ENCODE measurements at places on chromosomes 2 and 18. TPM values are rescaled to one million over a fixed set of nuclear protein-coding genes. Genes with fewer than 3 reads are reported as not detected.
A peak's percentile ranks its signal among the peaks of the same experiment; 100 is the strongest.

MAIP1 gene
- total RNA-seq, result 19.7 TPM

- DNase-seq, result peak; percentile 83
Observed at GRCh38 chr2:55155764-55156281, 76.3 kb downstream of the CLHC1 start.

PROM2 gene
- 0.83 TPM for total RNA-seq

- DNase-seq, result peak; percentile 18
Observed at GRCh38 chr18:845152-845819, 33.2 kb upstream of the YES1 start.

SLC19A3 gene
- total RNA-seq, result not detected

GRCh38 chr2:241063093-241063551 lies 39.0 kb downstream of the MTERF4 start:
- DNase-seq, result no peak

GRCh38 chr18:6601241-6601640 lies 128.3 kb upstream of the ARHGAP28 start:
- no peak for DNase-seq

GRCh38 chr2:128315829-128316776 lies 2.6 kb downstream of the HS6ST1 start:
- DNase-seq, result no peak

PRKAG3 gene
- total RNA-seq, result 49.9 TPM

GRCh38 chr2:149972066-149972465 lies 384.5 kb upstream of the MMADHC start:
- peak; percentile 76 for DNase-seq

DNA sequence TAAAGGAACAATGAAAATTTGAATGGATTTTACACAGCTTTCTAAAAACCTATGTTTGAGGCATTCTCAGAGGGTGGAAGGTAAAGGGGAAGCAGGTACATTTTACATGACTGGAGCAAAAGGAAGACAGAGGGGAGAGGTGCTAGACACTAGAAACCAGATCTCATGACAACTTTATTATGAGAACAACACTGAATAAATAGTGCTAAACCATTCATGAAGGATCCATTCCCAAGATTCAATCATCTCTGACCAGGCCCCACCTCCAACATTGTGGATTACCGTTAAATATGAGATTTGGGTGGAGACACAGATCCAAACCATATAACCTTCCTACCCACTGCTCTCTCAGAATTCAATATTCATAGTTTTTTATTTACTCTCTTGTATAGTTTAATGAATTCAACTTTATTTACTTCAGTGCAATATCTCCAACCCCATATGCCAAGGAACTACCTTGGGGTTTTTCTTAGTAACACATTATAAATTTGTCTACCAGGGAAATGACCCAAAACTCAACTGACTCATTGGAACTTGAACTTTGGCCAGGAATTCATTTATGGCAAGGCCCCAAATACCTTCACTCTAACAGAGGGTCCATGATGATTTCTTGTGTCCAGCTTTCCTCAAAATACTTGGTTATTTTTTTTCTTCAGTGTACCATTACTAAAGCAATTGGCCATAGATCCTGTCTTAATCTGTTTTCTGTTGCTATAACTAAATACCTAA lies 317.8 kb downstream of the GULP1 start:
- DNase-seq, result peak; percentile 24

GRCh38 chr2:98959810-98960507 lies 23.9 kb upstream of the CRACDL start:
- no peak for DNase-seq

DNA sequence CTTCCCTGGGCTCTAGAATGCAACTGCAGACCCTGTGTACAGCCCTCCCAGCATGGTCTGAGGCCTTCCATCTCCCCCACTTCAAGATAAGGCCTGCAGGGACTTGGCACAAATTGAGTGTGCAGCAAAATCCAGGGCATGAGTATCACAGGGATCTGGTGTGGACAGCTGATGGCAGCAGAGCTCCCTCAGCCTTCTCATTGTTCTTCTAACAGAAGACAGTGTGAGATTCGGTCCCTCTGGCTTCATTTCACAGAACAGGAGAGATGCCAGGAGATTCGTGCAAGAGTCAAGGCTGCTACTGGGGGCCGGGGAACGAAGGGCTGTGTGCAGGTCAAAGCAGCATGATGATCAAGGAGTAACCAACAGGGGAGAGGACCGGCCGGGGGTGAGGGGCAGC lies 85.8 kb downstream of the UXS1 start:
- DNase-seq, result peak; percentile 35

- DNase-seq, result no peak
Observed at GRCh38 chr2:95391641-95392310, 10.7 kb upstream of the FAHD2A start.

GRCh38 chr2:36052819-36053218 lies 302.8 kb upstream of the CRIM1 start:
- DNase-seq, result no peak

RGPD3 gene
- total RNA-seq, result 0.16 TPM

ACMSD gene
- not detected for total RNA-seq

AQP12B gene
- total RNA-seq, result not detected

DNA sequence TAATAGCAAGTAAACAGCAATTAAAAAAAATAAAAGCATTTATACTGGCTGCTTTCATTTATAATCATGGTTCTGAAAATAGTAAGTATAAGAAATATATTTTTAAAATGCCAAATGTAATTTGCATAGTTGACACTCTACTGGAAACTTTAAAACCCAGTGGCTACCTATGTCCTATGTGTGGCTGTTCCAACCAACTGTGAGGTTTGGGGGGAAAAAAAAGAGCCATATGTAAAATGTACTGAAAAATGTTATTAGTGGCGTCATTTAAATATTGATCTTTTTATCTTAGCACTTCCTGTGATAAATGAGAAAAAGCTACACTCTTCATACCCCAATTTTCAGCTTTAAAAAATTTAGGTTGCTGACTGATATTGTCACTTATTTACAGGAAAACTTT lies 270.7 kb downstream of the TCF4 start:
- DNase-seq, result no peak

MARCHF4 gene
- 0.19 TPM for total RNA-seq

TEKT4 gene
- total RNA-seq, result not detected

GRCh38 chr2:142097711-142098110 lies 33.1 kb downstream of the LRP1B start:
- DNase-seq, result no peak

DNA sequence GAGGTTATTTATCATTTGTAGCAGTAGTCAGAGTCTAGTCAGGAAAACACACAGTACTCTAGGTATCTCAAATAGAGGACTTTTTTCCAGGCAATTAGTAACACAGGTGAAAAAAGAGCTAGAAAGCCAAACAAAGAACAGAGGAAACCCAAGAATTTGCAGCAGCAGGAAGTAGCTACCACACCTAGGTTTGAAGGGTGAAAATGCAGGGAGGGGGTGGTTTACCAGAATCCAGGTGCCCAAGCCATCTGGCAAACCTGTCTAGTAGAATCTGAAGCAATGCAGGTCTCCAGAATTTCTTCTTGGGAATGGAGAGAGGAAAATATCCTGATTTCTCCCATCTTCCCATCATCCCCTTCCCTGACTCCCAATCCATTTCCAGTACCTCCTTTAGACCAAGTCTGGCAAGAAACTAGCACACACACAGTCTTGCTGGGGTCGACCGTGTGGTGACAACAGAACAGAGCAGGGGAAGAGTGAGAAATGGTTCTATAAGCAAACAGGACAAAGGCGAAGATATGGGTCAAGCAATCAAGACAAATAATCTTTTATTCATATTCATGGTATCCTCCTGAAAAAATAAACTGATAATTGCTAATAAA lies 231.9 kb upstream of the MMADHC start:
- DNase-seq, result no peak

MOGAT1 gene
- total RNA-seq, result not detected

- no peak for DNase-seq
Observed at GRCh38 chr2:50820176-50820575, 211.8 kb downstream of the NRXN1 start.
